ENCODE measurements at places on chromosomes 1 and 21. TPM values are rescaled to one million over a fixed set of nuclear protein-coding genes. Genes with fewer than 3 reads are reported as not detected.

DNA sequence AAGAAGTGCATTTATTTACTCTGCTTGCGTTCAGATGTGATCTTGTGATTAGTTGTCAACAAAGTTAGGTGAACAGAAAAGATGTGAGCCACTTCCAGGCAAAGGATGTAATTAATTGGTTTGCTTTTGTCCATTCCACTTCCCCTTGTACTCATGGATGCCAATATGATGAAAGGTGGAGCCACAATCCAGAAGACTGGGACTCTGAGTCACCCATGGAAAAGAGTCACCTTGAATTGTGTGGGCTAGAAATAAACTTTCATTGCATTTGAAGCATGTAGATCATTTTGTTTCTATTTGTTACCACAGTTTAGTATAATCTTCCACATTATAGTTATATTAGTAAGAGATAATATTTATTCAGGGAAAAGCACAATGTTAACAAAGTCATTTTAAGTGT is 684.2 kb downstream of the LTN1 start:
- DNase-seq: no peak

DNA sequence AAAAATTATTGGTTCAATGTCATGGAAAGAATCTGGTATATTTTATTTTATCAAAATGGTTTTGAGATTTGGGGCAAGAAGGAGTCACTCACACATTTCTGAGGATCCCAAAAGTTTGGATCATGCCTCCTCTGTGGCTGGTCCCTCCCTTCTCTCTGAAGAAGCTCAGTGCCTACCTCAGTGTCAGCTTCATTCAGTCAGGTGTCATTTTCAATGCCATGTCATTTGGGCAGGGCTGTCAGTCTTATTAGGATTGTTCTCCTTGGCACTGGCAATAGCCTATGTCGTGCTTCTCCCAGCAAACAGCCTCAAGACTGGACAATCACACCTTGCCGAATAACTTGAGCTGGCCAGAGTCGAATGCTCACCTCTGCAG is 264.5 kb upstream of the CAMK1G start:
- no peak for DNase-seq

- no peak for DNase-seq
These were observed 84.1 kb upstream of the ZNF326 start for GRCh38 chr1:89910780-89911179.

- no peak for DNase-seq
These were observed 15.3 kb downstream of the AGPAT3 start for GRCh38 chr21:43880111-43880985.

The DYRK3 gene
- 7.2 TPM for total RNA-seq

GRCh38 chr1:185315445-185316071 is 1.5 kb downstream of the IVNS1ABP start:
- no peak for DNase-seq

The PLEKHN1 gene
- total RNA-seq: 16.7 TPM

- DNase-seq: no peak
These were observed 1.7 kb downstream of the F5 start for GRCh38 chr1:169584483-169585144.

- DNase-seq: no peak
These were observed 47.9 kb upstream of the TARBP1 start for GRCh38 chr1:234526922-234527321.

The NAV1 gene
- total RNA-seq: 44.9 TPM

DNA sequence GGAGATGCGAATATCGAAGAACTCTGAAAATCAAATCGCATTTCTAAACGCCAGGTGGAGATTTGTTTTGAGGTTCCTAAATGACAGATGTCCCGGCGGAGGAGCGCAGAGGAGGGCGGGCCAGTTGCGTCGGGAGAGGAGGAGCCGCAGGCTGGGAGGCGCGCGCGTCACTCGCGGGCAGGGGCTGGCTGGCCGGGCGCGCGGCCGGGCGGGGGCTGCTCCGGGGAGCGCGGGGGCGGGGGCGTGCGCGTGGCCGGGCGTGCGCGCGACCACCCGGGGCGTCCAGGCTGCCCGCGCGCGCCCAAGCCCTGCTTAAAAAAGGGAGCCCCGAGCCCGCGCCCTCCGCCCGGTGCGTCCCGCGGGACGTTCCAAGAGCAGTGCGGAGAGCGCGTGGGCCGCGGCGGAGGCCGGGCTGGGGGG is 47.3 kb downstream of the H3-3A start:
- peak; percentile 91 for DNase-seq

The NIT1 gene
- total RNA-seq: 47.5 TPM
